ENCODE measurements at places on chromosomes 11 and 22. TPM values are rescaled to one million over a fixed set of nuclear protein-coding genes. Genes with fewer than 3 reads are reported as not detected.

Gene TRIM51
- polyA plus RNA-seq: not detected

Gene LDHAL6A
- polyA plus RNA-seq: 0.08 TPM

Gene OR2AG1
- not detected for polyA plus RNA-seq

Gene C11orf54
- 19.1 TPM for polyA plus RNA-seq

Gene CEP164
- polyA plus RNA-seq: 29.0 TPM

Gene MIAT
- 23.9 TPM for polyA plus RNA-seq

Gene NNMT
- 30.6 TPM for polyA plus RNA-seq

Gene CREB3L1
- 28.5 TPM for polyA plus RNA-seq

Gene TSGA10IP
- polyA plus RNA-seq: 0.32 TPM

Gene ART1
- not detected for polyA plus RNA-seq

Gene KCNJ5
- 44.5 TPM for polyA plus RNA-seq

Gene SHANK3
- polyA plus RNA-seq: 21.3 TPM
